LHCN-M2 (cell line): ENCODE measurements at places on chromosomes 2 and 18. TPM values are rescaled to one million over a fixed set of nuclear protein-coding genes. Genes with fewer than 3 reads are reported as not detected.

DNA sequence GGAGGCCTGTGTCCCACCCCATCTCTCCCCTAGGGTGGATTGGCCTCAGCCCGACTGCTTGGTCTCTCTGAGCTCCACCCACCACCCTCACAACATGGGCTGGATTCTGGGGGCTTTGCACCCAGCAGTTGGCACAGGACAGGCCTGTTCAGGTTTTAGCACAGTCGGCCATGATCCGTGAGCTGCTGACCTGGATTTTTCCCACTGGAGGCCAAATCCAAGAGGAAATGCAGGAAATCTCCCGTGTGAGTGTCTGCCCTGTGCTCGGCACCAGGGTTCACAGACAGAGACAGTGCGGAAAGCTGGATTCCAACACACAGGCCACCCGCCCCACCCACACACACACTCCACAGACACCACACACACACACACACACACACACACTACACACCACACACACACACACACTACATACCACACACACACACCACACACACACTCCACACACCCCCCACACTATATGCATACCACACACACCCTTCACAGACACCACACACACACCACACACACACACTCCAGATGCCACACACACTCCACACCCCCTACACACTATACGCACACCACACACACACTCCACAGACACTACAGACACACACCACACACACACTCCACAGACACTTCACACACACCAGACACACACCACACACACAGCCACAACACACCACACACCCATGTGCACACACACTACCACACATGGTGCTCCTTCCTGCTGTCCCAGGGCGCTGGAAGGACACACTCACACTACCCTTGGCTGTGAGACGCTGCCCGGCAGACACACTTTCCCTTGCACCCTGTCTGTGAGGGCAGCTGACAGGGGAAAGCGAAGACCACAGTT lies 14.1 kb downstream of the MBP start:
- no peak for DNase-seq

- DNase-seq, result peak; percentile 68
These were observed 634 bp downstream of the PTPRM start for GRCh38 chr18:7567474-7568425.

The IGFBP5 gene
- total RNA-seq, result 0.06 and 0.46 TPM in 2 replicates

The CTAGE1 gene
- not detected in 2 replicates for total RNA-seq

- no peak for DNase-seq
These were observed 1012.7 kb downstream of the TDRD15 start for GRCh38 chr2:22136446-22136845.

DNA sequence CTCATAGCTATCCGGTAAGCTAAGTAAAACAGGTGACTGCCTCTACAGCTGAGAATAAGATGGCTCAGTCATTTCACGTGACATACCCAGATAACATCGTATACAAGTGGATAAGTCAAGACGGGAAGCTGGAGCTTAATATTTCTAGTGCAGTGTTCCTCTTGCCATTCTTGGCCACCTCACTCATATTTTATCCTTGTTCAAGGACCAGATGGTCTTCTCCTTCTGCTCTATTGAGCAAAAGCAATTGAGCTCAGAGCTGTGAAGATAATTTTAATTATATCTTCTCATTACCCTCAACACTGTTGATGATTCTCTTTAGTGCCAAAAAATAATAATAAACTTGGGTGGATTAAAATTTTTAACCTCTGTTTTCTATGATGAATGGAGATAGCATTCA lies 201.1 kb downstream of the DCC start:
- DNase-seq, result no peak

GRCh38 chr2:39679805-39680204 lies 14.1 kb downstream of the TMEM178A start:
- no peak for DNase-seq

- DNase-seq, result no peak
These were observed 284.3 kb downstream of the NUP35 start for GRCh38 chr2:183408562-183408961.

The GPR39 gene
- 2.6 and 3.8 TPM in 2 replicates for total RNA-seq

The GCG gene
- 0.17 TPM in 1 of 2 replicates, not detected in the other for total RNA-seq

DNA sequence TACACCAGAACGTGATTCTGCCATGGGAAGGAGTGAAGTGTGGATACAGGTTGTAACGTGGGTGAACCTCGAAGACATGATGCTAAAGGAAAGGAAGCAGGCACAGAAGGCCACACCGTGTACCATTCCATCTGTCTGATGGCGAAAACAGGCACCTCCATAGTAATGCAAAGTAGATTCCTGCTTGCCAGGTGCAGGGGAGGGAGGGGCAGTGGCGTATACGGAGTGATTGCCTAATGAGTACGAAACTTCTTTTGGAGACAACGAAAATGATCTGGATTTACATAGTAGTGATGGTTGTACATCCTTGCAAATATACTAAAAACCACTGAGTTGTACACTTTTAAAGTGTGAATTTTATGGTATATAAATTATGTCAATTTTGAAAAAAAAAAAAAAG lies 106.7 kb downstream of the GBX2 start:
- no peak for DNase-seq

DNA sequence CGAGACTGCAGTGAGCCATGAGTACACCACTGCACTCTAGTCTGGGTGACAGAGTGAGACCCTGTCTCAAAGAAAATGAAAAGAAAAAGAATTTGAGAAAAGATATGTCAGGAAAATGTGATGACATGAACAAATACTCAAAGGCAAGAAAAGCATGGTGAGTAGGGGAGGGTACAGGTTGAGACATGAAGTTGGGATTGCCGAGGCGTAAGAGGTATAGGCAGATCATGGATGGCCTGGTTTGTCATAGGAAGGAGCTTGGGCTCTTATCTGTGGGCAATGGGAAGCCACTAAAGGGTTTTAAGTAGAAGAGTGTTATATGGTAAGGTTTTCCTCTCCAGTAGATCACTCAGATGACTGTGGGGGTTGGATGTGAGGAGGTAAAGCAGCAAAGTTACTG lies 32.3 kb downstream of the SPAST start:
- no peak for DNase-seq

- peak; percentile 89 for DNase-seq
These were observed 49.1 kb downstream of the EML6 start for GRCh38 chr2:54772531-54772930.

The POTEC gene
- not detected in 2 replicates for total RNA-seq

- DNase-seq, result no peak
These were observed 80.9 kb downstream of the ICA1L start for GRCh38 chr2:202790676-202791075.

- no peak for DNase-seq
These were observed at the start of gene HOXD1 for GRCh38 chr2:176187899-176188773. Gene HOXD1, plus strand, starts transcription at chr2:176188668. Its CDS starts 134 bp downstream, at chr2:176188802.

GRCh38 chr18:59606193-59607077 lies 90.8 kb downstream of the CCBE1 start:
- DNase-seq, result peak; percentile 84

GRCh38 chr2:71891719-71892422 lies 255.8 kb downstream of the CYP26B1 start:
- DNase-seq, result no peak

GRCh38 chr2:173623438-173624319 lies 269.0 kb downstream of the CDCA7 start:
- DNase-seq, result no peak

GRCh38 chr2:128702616-128703015 lies 383.9 kb upstream of the HS6ST1 start:
- DNase-seq, result no peak

The LIPG gene
- 0.11 and 0.19 TPM in 2 replicates for total RNA-seq

The EFEMP1 gene
- total RNA-seq, result 37.8 and 52.5 TPM in 2 replicates

The CYP26B1 gene
- total RNA-seq, result 2.1 and 2.3 TPM in 2 replicates

- DNase-seq, result no peak
These were observed 82.2 kb downstream of the ADD2 start for GRCh38 chr2:70685771-70686171.

The IL1R1 gene
- 39.0 and 42.7 TPM in 2 replicates for total RNA-seq

The ERBB4 gene
- total RNA-seq, result not detected in 2 replicates

- DNase-seq, result no peak
These were observed 522.5 kb downstream of the TSN start for GRCh38 chr2:122277956-122278355.

- DNase-seq, result no peak
These were observed 27.8 kb downstream of the SALL3 start for GRCh38 chr18:79007440-79007839.
